H4 (cell line): ENCODE measurements at places on chromosomes 5 and 9. TPM values are rescaled to one million over a fixed set of nuclear protein-coding genes. Genes with fewer than 3 reads are reported as not detected.

DNA sequence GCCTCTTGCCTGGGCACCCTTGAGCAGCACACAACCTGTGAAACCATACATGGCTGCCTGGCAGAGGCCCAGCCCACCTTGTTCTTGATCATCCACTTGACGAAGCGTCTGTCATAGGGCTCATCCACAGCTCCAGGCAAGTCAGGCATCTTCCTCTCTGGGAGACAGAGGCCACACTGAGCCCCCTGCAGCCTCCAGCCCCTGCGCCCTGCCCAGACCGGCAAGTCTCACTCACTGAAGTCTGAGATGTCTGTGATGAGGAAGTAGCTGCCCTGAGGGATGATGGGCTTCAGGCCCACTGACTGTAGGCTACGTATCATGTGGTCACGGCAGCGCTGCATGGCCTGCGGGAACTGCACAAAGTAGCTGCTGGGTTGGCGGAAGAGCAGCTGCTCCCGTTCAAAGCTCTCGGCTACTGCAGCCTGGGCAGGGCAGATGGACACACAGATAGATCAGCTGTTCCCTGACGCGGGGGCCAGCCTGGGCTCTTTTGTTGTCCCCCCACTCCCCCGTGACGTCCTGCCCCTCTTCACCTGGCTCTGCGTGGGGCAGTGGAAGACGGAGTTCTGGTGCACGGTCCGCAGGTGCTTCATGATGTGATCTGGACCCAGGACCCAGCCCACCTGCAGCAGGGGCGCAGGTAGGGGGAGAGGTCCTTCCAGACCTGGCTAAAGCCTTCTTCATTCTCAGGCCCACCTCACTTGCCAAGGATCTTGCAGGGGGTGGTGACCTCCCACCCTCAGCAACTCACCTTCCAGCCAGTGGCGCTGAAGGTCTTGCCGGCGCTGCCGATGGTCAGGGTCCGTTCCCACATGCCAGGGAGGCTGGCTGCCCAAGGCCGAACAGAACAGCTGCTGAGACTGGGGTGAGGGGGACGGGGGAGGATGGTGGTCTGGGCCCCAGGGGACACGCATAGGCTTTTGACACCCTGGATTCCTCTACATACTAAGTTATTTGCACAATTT is 5.9 kb upstream of the SPOUT1 start:
- DNase-seq: no peak

DNA sequence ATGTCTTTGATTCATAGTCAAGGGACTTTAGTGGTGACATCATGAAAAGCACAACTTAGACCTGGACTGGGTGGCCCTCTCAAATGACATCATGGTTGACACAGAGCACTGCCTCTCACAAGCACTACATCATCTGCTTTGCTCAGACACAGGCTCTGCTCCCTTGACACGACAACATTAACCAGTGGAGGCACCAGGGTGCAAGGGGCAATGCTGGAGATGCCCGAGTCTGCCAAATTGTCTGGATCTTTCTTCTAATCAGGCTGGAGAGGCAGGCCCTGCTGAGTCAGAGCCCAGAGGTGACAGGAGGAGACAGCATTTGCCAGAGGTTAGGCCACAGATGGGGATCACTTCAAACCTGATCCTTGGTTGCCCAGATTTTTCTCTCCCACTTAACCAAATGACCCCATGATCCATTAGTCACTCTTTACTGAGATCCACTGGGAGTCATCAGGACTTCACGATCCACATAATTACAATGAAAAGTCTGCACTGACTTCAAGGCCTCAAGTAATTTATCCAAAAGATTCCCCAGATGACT is 174.4 kb downstream of the SLIT3 start:
- peak; percentile 7 for DNase-seq

DNA sequence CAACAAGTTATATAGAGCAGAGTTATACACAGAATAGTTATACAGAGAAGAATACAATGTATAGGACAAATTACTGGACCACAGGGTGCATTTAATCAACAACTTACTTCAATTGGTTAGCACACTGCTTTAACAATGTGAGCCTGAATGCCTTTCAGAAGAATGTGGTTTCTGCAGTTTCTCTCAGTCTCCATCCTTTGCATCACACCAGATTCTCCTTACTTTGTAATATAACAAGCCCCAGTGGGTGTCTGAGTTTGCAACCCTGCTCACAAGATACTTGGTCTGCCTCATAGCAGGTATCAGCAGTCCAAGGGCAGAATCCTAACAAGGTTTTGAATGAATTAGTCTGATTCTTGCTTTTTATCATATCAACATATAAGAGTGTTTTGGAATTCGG is 114.6 kb downstream of the GABRB2 start:
- no peak for DNase-seq

DNA sequence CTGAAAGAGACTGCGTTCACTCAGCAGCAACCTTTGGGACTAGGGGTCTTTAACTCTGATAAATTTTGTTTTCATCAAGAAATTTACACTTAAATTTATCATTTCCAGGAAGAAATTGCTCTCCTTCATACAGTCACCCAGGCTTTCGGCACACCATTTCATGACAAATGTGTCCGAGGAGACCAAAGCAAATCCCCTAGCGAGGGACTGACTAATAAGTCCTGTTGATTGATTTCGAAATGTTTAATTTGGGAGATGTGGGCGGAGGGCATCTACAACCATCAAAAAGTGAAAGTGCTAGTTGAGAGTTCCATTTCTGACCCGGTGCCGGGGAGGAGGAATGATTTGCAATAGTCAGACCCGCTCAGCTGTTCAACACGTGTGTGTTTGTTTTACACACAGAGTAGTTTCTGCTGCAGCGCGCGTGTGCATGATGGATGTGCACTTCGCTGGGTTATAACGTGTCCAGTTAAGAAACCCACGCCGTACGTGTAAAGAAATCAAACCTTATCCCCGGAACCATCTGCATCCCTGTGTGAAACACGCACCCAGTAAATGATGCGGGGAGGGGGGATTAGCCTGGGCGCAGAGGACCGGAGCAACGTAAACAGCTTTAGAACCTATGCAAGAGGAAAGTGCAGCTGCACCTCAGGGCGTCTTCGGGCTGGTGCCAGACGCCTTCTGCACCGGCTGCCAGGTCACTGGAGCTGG is 845 bp upstream of the NR4A3 start:
- peak; percentile 47 for DNase-seq

DNA sequence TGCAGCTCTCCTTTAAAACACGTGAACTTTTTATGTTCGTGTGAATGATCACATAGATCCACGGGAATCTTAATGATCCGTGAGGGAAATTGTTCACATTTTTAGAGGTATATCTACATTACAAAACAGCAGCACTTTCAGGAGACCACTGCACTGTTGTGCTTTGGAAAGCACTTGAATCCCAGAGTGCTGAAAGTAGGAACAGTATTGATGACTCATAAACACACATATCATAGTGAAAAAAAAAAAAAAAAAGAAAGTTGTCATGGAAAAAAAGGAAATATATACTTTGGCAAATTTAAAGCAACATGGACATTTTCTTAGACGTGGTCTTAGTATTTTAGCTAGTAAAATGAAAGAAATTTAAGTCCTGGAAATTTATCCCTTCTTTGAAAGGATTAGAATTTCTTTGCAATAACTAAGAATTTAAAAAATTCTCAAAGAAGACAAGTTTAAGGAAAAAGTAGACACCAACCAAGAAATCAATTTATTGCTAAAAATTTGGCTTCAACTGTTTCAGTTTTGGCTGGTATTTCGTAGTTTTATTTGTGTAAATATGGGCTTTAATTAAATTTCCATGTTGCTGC is 55.4 kb downstream of the ADGRV1 start:
- DNase-seq: no peak

DNA sequence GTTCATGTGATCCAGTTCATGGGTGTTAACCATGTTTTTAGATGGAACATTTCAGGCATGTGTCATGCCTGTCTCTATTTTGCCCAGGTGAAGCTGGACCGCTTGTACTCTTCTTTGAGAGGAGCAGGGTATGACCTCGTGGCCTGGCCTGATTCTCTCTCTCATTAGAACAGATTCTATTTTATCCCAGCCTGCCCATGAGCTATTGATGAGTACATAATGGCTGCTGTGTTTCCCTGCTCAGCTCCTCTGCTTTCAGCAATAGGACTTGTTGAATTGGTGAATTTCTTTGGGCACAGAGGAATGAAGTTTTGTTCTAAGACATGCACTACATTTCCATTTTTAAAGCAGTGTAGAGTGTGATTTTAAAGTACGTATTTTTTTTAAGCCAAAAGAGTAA is 86.2 kb downstream of the HACD4 start:
- no peak for DNase-seq

DNA sequence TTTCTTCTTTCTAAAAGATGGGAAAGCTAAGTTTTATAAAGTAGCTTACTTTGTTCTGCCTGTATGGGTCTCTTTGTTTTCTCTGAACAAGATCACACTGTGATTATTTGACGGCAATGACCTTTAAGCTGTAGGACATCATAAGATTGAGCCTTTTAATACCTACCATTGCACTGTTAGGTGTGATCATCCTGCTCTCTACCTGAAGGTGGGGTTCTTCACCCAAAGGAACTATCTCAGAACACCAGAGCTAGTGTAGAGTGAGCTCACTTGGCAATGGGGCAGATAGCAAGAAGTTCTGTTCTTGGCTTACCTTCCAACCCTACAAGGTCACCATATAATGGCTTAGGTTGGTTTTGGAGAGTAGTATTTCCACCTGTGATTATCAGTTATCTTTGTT is 200.2 kb downstream of the SPATA31D1 start:
- DNase-seq: no peak

DNA sequence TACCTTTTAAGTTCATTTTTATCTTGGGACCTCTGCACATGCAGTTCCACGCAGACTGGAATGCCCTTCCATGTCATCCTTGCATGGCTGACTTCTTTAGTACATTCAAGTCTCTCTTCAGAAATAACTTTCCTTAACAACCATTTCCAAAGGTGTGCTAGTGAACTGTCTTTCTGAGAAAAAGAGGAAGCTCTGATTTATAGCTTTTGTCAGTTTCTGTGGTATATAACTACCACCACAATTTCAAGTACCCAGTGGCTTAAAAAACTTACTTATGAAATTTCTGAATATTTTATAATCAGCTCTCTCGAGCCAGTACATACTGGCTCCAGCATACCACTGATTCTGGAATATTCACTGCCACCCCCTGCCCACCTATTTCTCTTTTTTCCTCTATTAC is 1613.8 kb downstream of the MAT2B start:
- DNase-seq: no peak

DNA sequence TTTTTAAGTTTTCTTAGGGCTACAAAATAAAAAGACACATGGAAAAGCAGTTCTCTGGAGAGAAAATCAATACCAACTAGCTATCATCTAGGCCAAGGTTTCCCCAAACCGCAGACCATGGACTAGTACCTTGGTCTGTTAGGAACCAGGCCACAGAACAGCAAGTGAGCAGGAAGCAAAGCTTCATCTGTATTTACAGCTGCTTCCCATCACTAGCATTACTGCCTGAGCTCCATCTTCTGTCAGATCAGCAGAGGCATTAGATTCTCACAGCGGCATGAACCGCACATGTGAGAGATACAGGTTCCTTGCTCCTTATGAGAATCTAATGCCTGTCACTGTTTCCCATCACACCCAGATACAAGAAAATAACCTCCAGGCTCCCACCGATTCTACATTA is 1907.6 kb upstream of the ACO1 start:
- no peak for DNase-seq

DNA sequence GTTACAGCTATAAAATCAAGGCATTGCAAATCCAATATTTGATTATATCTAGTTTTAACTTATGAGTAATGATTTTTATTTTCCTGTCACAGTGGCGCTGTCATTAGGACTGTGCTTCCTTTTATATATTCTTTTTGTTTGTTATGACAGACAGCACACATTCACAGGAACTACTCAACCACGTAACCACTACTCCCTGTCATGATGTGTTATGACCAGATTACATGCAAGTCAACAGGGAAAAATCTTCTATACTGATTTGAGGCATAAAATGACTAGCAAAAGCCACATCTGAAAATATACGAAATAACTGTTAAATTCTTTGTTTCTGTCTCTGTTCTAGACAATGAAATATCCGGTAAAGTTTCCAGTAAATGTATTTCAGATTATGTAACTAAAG is 25.4 kb downstream of the SREK1 start:
- no peak for DNase-seq

GRCh38 chr9:100473276-100474081 is 530 bp downstream of the TMEFF1 start:
- no peak for DNase-seq

DNA sequence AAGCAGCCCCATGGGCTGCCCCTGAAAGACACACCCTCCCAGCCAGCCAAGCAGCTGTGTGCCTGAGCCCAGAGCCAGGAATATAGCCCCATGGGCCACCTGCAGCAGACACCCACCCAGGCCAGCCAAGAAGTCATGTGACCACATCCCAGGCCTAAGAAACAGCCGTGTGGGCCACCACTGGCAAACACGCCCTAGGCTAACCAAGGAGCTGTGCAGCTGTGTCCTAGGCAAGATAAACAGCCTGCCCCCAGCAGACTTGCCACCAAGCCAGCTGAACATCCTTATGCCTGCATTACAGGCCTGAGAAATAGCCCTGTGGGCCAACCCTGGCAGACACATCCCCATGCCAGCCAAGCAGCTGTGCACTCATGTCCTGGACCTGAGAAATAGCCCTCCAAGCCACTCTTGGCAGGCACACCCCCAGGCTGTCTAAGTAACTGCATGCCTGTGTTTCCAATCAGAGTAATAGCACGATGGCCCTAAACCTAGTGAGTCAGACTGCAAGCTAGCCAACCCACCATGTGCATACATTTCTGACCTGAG is 143.0 kb downstream of the ADAMTS6 start:
- no peak for DNase-seq

DNA sequence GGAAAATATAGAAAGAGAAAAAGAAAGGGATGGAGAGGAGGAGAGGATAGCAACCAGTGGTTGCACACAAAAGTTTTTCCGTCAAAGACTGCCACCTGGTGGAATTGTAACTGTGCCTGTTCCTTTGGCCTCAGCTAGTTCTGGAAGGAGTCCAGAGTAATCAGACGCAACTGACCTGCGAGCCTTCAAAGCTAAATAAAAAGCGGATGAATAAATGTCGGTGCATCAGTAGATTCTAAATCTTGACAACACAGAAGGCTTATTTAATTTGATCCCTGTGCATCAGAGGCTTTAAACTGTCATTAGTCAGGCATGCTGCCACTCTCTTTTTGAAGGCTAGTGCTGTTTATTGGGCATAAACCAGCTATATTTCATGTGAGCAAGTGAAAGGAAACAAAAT is 132.9 kb upstream of the ACO1 start:
- peak; percentile 69 for DNase-seq

GRCh38 chr5:14768508-14769365 is 102.8 kb downstream of the ANKH start:
- DNase-seq: no peak

- DNase-seq: no peak
Observed at GRCh38 chr5:2156358-2157059, 273.8 kb upstream of the IRX4 start.

FUT7 gene
- not detected in 2 replicates for total RNA-seq

GCNT1 gene
- 4.3 and 5.0 TPM in 2 replicates for total RNA-seq

MRPL36 gene
- total RNA-seq: 95.5 and 109 TPM in 2 replicates

SLCO6A1 gene
- not detected in 2 replicates for total RNA-seq

PSMD5 gene
- 26.0 and 31.9 TPM in 2 replicates for total RNA-seq

KIAA0825 gene
- total RNA-seq: 2.3 and 3.7 TPM in 2 replicates

GLDC gene
- 0.04 TPM in 1 of 2 replicates, not detected in the other for total RNA-seq

RAB24 gene
- total RNA-seq: 22.5 and 28.1 TPM in 2 replicates

PCDHGA8 gene
- 0.39 and 0.74 TPM in 2 replicates for total RNA-seq

PCDHB3 gene
- 0.21 TPM in 2 replicates for total RNA-seq

MELK gene
- 78.6 and 94.5 TPM in 2 replicates for total RNA-seq

C5orf58 gene
- total RNA-seq: not detected in 2 replicates
